ENCODE measurements at places on chromosomes 2 and 18.

- DNase-seq: no peak
These were observed 34.9 kb downstream of the G6PC2 start for GRCh38 chr2:168935810-168936581.

DNA sequence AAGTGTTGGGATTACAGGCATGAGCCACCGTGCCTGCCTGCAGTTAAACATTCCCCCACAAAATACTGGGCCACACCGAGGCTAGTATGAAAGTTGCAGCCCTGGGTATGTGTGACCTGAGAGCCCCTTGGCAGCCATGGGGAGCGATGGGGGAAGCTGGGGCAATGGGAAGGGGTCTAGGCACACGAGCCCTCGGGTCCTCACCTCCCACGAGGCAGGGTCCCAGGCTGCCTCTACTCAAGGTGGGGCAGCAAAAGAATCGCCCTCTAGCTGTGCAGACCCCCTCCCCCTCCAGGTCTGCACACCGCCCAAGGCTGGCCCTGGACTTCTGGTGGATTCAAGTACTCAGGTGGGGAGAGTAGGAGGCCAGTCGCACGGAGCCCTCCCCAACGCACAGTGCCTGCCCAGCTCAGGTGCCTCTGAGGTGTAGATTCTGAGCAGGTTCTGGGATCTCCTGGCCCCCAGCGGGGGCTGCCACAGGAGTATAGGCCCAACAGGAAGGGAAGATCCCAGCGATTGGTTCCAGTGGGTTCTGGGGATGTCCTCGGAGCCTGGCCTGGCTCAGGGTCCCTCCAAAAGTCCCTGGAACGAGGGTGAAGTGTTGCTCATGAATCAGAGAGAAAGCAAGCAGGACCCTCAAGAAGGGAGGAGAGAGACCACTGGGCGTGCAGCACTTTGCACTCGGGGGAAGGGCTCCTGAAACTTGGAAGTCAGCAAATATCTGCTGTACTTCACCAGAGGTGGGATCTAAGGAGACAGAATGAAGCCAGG, 2.6 kb downstream of the GPR35 start:
- no peak for DNase-seq

- no peak for DNase-seq
These were observed 124.6 kb upstream of the CREB1 start for GRCh38 chr2:207405150-207405549.

GRCh38 chr2:227473122-227473461, 1.1 kb downstream of the AGFG1 start:
- no peak for DNase-seq

DNA sequence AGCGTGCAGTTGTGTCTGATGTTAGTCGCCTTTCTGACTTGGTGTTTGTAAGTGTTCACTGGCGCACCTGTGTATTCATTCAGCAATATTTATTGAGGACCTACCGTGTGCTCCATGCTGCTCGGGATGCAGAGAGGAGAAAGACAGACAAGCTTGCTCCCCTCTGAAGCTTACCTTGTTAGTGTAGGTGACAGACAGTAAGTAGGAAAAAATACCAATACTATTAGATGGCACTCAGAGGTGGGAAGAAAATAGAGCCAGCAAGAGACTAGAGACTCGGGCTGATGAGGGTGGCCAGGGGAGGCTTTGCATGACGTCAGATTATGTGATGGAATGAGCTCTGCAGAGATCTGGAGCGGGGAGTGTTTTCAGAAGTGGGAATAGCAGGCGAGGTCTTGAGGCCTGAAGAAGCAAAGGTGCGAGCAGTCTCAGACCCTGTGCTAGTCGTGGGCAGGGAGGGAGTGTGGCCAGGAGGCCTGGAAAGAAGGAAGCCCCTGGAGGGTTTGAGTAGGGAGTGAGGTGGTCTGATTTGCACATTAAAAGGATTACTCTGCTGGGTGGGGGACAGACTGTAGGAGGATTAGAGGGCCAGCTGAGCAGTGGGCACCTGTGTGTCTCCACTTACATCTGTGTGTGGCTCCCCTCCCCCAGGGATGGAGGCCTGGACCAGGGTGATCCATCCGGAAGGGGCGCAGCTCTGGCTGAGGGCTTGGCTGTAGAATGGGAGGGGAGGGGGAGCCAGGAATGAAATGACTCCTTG, 11.8 kb downstream of the MTCL1 start:
- DNase-seq: no peak

GRCh38 chr2:10879624-10880585, 31.8 kb upstream of the KCNF1 start:
- no peak for DNase-seq

- DNase-seq: no peak
These were observed 102.6 kb downstream of the DYSF start for GRCh38 chr2:71555798-71556454.

- no peak for DNase-seq
These were observed 26.8 kb upstream of the LIPG start for GRCh38 chr18:49534846-49535601.

DNA sequence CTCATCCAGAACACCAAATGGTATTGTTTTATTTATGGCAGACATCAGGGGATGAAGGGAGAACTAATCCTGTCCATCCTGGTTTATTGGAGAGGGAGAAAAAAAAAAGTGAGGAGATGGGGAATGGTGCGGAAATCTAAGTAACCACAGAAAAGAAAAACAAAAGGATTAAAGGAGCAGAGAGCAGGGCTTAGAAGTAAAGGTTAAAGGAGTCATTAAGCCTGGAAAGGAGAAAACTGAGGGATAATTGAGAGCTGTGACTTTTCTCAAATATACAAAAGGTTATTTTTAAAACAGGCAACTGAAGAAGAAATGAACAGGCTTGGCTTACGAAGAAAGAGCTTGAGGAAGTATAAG, 127.2 kb upstream of the PPP1CB start:
- DNase-seq: no peak

DNA sequence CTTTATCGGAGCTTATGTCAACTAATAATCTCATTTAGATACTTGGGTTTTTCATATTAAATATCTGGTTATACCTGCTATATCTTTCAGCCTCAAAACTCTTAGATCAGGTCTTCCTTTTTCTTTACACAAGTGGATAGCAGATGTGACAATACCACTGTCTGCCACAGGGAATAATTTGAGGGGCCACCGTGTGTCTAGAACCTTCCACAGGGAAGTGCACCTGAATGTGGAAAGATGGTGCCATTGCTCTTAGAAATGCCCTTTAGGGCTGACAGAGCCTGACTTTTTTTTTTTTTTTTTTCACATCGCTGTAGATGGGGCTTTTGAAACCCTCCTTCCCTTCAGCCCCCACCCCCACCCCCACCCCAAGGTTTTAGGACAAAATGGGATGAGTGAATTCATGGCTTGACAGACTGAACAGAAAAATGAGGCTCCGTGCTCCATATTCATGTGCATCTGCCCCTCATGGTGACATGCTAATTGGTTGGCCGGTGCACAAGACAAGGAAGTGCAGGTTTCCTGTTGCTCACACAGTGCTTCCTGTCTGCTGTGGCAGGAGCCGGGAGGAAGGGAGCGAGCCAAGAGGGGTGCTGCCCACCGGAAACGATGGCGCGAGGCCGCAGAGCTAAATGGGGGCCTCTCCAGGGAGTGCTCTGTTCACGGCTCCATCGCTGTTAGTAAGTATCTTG, 246.0 kb downstream of the LDLRAD4 start:
- DNase-seq: peak; percentile 59

GRCh38 chr2:177038787-177039484, 173.7 kb upstream of the HNRNPA3 start:
- no peak for DNase-seq

DNA sequence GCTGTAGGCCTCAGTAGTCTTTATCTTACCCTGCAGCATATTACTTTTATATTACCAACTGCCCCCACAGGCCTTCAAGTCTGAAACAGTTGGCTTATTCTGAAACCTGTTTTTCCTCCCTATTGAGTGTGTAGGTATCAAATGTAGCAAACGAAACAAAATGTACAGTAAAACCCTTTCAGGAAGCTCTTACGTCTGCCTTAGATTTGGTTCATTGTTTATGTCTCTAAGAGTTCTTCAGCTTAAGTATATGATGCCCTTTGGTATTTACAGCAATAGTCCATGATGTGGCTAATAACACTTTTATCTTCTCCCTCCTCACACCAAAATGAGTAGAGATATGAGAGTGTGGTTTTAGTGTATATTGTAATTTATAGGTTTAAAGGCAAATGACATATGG, 108.8 kb downstream of the DOCK10 start:
- no peak for DNase-seq

DNA sequence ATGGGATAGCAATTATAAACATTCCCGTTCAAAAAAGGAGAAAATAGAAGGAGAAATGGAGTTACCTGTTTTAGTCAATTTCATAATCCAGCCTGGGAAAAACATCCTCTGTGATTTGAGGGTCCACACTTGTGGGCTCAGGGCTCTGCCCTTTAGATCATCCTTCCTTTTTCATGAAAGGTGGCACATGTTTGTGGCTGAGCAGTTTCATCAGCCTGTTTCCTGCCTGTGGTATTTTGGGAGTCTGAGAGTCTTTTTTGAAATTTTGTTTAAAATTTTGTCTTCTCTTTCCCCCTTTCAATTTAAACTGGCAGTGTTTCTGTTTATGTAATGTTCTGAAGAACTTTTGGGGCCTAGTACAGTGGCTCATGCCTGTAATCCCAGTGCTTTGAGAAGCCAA, 84.0 kb downstream of the KIAA1328 start:
- DNase-seq: no peak

DNA sequence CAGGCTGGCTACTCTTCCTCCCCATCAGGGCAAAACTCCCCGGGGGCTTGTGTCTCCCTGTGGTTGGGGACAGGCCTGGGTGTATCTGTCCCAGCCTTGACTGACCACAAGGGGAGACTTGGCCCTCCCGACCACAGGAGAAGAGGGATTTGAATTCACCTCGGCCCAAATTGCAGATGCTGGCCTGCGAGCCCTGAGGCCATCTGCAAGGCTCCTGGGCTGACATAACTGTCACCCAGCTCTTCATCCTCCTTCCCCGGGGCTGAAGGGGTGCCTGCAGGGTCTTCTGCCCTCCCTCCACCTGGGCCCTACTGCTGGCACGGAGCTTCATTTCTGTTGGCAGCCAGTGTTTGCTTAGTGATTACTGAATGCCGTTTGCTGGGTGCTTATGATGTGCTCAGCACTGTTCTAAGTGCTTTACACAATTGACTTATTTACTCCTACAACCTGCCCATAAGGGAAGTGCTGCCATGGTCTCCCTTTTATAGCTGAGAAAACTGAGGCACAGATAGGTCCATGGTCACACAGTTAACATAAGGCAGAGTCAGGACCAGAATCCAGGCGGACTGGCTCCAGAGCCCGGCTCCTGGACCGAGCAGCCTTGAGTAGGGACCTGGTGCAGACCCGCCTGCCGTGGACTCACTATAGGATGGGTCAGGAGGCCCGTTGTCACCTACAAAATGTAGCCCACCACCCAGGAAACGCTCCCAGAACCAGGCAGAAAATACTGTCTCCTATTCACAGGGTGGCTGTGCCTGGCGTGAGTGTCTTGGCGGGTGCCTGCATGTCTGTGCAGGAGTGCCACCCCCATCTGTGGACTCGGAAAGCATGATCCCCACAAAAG, 18.9 kb downstream of the STEAP3 start:
- no peak for DNase-seq

DNA sequence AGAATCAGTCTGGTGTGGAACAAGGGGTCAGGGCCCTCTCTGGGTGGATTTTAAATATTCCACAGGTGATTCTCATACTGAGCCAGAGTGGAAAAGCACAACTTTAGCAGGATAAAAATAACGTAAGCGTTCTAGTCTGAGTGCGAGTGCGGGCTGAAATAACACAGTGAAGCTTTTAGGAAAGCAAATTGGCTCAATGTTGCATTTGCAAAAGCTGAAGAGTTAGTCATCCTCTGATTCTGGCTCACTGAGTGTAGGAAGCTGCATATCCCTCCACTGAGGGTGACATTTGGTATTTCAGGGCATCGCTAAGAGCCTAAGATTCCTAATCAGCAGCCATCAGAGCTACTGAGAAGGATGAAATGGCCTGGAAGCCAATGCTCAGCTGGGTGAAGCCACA, 134.7 kb downstream of the RIF1 start:
- DNase-seq: no peak

DNA sequence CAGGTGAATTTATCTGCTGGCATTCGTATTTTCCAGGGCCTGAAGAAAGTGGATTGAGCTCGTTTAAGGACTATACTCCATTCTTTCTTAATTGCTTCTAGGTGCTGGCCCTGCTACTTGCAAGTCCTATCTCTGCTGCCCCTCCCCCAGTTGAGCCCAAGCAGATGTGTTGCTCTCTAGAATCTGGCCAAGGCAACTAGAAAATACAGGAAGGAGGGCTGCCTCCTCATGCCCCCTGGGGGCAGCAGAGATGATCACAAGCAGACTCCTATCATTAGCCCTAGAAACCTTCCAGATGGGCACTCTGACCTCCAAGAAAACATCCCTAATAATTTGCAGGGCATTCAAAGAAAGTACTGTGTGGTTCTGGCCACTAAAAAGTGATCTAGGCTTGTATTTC, 72.5 kb upstream of the CYP26B1 start:
- DNase-seq: no peak

GRCh38 chr2:53994818-53995808, 24.3 kb upstream of the PSME4 start:
- no peak for DNase-seq

- DNase-seq: peak; percentile 17
These were observed 68.8 kb downstream of the DOK6 start for GRCh38 chr18:69469444-69469919.

DNA sequence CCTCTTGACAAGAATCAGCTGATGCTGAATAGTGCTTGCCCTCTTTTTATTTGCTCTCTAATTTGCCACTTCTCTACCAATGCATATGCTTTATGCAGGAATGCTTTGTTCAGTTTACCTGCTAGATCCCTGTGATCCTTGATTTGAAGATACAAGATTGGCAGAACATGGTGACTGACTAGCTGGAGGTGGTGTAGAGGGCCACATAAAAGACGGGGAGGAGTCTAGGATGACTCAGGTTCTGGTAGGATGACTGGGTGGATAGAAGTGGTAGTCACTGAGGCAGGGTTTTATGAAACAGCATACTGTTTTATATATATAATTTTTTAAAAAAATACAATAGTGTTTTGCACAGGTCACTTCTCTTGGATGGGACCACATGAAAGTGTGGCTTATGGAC, 6.3 kb upstream of the ADGRF3 start:
- DNase-seq: no peak

All from activated CD4-positive, alpha-beta T cell treated with anti-CD3 and anti-CD28 coated beads, Interleukin-2, amount 50 U/mL, for 1 hour (primary cell).